NCI-H1048 (cell line): ENCODE measurements at places on chromosomes 4 and X.

- no peak for DNase-seq
Measured at GRCh38 chr4:57580710-57581599, 470.8 kb upstream of the IGFBP7 start.

DNA sequence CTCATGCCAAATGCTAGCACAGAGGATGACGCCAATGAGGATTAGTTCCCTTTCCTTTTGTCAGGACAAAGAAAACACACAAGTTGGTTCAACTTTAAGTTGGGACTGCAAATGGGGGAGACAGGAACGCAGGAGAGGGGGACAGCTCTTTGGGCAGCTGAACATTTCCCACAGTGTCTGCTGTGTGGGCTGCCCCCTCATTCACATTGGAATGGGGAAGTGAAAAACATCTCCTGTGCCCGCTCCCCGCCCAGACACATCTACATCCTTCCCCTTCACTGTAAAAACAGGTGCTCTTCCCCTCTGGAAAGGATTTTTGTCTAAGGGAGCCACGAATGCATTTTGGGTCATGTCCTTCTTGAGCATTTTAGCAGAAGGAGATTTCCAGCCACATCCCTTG lies 44.5 kb upstream of the TBC1D9 start:
- no peak for DNase-seq

DNA sequence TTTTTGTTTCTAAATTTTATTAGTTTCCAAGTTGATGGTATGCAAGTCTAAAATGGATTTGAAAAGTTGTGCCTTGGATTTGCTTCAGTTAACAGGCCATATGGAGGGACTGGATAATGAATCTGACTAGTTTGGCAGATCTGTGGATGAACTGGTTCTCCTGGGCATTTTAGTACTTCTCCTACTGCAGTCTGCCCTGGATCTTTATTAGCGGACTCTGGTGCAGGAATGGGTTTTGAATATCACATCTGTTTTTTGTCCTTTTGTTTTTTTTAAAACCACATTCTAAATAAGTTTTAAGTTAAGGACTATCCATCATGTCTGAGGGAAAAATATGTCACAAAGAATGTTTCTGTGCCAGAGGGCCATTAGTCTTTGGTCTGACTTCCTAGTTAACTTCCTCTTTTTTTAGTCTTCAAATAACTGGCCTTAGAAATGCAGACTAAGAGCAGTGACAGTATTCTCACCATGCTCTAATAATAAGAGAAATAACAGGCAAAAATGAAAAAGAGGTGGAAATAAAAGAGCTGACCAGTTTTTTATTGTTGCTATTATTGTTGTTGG lies 13.9 kb upstream of the DCK start:
- no peak for DNase-seq

- DNase-seq = no peak
Measured at GRCh38 chr4:15931451-15932210, 6.9 kb downstream of the FGFBP1 start.

GRCh38 chr4:3223956-3224748 lies 24.8 kb upstream of the MSANTD1 start:
- no peak for DNase-seq

DNA sequence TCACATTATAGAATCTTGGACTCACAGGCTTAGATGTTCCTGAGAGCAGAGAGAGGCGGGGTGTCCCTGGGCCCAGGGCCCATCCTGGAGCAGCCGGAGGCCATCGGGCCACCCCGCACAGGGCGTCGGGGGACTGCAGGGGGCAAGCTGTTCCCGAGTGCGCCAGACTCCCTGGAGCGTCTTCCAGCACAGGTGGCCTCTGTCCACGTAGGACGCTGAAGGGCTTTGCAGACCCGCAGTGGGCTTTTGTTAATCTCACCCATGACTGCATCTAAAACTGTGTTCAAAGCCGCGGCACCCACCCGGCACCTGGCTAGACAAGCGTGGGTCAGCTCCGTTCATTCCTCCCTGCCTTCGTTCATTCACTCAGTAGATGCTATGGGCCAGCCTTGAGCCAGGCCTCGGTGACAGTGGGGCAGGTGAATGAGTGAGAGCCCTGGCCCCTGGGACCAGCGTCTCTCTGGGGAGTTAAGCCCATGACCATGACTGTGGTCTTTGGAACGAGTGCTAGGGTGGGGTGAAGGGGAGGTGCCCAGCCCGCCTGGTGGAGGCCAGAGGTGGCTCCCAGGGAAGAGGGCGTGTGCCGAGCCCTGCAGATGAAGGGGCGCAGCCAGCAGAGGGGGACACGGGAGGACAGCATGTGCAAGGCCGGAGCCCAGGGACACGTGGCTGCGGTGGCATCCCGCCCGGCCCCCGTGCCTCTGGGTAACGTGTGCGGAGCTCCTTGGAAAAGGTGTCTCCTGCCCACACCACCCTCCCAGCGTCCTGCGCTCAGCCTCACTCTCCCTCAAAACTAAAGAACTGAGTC lies 98.3 kb downstream of the HMX1 start:
- no peak for DNase-seq

GRCh38 chr4:71784569-71785197 lies 804 bp upstream of the GC start:
- no peak for DNase-seq

DNA sequence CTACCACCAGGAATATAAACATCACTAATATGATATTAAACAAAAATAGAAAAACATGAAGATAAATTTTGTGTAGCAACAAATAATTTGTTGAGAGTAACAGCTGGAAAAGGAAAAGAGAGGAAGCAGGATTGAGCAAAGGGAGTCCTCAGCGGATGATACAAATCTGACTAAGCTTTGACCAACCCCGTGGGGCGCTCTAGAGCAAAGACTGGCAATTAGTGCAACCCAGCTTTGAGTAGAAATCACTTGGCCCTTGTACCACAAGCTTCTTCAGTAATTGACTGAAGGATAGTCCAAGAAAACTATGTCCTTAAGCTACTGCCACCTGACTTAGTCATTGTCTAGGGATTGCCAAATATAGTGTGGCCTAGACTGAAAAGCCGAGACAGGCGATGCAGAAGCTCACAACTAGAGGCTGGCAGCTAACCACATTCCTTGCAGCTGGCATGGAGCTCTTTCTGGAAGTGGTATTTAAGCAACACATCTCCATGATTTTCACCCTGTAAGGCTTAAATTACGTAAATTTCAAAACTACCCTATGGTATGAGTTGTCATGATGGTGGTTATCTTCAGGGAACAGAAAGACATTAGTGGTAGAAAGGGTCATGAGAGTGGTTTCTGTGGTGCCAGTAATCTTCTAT lies 396.0 kb downstream of the PDGFC start:
- no peak for DNase-seq

- DNase-seq = no peak
Measured at GRCh38 chrX:150625875-150626274, 57.5 kb downstream of the MTM1 start.

- DNase-seq = no peak
Measured at GRCh38 chr4:113146876-113147358, 97.5 kb downstream of the ANK2 start.

- no peak for DNase-seq
Measured at GRCh38 chr4:186932631-186933187, 209.1 kb upstream of the FAT1 start.

GRCh38 chrX:8201896-8202331 lies 30.8 kb upstream of the VCX2 start:
- no peak for DNase-seq

- DNase-seq = no peak
Measured at GRCh38 chrX:155966876-155967275, 30.6 kb upstream of the IL9R start.

DNA sequence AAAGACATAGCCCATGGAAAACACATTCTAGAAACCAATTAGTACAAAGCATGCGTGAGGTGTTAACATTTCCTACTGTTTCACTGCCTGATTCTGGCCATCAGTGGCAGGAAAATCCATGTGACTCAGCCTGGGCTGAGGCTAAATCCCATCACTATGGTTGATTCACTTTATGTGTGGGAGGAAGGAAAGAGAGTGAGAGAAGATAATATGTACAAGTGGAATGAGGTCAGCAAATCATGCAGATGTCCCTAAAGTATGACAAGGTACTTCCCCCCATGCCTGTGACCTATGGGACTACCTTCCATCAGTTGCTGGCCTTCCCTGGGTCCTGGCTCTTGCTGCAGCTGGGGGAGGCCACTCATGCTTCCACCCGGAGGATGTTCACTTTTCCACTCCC lies 64.2 kb upstream of the MAP3K15 start:
- DNase-seq = no peak

GRCh38 chrX:81390237-81390636 lies 188.3 kb downstream of the SH3BGRL start:
- no peak for DNase-seq

- no peak for DNase-seq
Measured at GRCh38 chr4:38082021-38082420, 121.8 kb downstream of the PTTG2 start.

GRCh38 chrX:43939187-43939926 lies 33.8 kb downstream of the NDP start:
- no peak for DNase-seq

DNA sequence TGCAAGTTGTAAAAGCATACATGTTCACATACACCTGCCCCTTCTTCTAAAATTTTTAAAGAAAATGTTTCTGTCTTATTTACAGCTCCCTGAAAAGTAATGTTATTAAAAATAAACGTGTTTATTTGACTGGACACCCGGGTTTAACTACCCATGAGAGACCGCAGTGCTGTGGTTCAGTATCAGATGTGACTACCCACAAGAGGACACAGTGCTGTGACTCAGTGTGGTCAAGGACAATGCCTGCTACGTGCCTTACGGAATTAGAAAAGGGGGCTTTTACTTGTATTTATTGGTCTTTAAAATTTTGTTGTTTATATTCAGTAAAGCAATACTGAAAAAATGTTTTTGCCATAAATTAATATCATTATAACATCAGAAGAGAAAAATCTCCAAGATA lies 641.4 kb downstream of the TRIML1 start:
- no peak for DNase-seq

GRCh38 chr4:95869961-95870500 lies 30.1 kb downstream of the PDHA2 start:
- DNase-seq = no peak

GRCh38 chr4:7052923-7053715 lies 9.9 kb downstream of the TADA2B start:
- DNase-seq = no peak

DNA sequence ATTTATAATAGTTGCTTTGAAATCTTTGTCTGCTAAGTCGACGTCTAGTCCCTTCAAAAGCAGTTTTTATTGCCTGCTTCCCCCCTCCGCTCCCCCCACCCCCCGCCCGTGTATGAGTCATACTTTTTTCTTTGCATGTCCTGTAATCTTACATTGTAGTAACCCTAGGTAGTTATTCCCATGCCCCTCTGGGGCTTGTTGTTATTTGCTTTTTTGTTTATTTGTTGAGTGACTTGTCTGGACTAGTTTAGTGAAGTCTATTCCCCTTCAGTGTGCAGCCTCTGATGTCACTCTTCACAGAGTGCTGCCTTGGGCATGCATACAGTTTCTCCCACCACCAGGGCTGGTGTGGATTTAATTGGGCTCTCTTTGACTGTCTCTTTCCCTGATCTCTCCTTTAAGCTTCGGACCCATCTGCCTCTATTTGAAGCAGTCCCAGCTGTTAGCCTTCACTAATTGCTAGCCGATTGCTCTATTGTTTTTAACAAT lies 86.2 kb downstream of the PPEF1 start:
- DNase-seq = no peak

- DNase-seq = no peak
Measured at GRCh38 chr4:73311428-73311827, 52.8 kb upstream of the ANKRD17 start.

DNA sequence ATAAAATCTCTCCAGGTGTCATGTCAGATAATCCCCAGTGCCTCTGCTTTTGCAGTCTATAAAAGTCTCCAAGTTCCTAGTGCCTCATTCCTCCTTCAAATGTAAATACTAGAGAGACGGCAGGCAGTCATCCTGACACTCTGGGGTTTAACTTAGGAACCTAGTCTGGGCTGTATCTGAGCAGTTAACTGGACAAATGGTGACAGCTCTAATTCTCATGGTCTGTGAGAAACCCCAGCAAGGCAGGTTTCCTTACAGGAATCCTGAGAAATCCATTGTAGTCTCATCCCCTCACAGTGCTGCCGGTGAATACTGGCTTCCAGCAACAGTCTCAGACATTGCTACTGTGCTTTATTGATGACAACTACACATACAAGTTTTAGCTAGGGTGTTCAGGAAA lies 246.8 kb downstream of the SNCA start:
- DNase-seq = no peak

DNA sequence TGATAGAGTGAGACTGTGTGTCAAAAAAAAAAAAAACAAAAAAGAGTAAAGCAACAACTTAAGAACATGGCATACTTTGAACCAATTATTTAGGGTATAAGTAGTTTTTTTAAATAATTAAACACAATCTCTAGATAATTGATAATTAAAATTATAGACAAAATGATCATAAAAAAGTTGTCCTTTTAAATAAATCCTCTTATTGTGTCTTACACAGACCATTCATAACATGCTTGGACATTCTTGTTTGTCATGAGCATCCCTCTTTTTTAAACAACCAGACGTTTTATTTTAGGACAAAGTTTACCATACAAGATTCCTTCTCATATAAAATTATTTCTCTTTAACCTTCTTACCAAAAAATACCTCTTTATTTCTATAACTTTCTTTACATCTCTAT lies 35.1 kb downstream of the SPCS3 start:
- no peak for DNase-seq

- no peak for DNase-seq
Measured at GRCh38 chr4:48565362-48566033, 75.4 kb downstream of the ZAR1 start.

DNA sequence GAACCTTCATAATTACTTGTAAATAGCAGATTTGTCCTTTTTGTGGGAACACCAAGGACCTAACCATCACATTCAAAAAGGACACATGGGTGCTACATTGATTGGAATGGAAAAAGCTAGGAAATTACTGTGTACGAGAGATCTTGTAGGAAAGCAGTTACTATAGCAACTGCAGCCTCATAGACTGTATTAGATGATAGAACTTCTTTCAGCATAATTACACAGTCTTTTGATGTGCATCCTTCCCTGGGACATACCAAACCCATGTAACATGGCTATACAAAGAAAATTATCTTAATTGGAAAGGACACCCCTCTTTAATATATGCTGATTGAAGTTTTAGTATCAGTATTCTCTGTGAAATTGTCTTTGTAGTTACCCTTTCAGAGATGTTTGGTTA lies 130.7 kb upstream of the CTSO start:
- no peak for DNase-seq

GRCh38 chr4:123904882-123905281 lies 508.3 kb downstream of the SPRY1 start:
- no peak for DNase-seq

DNA sequence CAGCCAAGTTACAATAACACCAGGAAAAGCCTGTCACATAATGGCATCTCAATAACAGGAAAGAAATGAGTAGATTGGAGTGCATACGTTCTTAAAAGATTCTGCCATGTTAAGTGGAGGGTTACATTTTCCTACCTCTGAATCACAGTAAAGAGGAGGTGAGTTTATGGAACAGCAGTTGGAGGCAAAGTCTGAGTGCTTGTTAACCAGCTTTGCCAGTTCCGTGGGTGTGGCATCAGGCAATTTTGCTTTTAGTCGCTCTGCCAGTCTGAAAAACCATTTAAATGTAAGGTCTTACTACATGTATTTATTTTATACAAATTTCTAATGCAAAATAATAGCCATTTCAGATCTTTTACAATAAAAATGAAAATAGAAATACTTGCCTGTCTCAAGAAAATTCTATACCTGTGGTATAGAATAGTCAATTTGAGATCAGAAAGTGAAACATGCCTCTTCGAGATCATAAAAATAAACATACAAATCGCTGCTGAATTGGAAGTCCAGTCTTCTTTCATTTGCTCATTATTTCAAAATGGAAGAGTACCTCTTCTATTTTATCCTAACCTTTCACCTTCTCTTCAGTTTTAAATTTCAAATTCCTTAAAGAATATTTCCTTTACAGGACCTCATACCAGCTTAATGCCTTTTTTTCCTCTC lies 31.4 kb downstream of the GC start:
- no peak for DNase-seq
